ENCODE measurements at places on chromosomes 6 and 20.

- no peak for DNase-seq
These were observed 22.3 kb downstream of the BNIP5 start for GRCh38 chr6:36314221-36315014.

DNA sequence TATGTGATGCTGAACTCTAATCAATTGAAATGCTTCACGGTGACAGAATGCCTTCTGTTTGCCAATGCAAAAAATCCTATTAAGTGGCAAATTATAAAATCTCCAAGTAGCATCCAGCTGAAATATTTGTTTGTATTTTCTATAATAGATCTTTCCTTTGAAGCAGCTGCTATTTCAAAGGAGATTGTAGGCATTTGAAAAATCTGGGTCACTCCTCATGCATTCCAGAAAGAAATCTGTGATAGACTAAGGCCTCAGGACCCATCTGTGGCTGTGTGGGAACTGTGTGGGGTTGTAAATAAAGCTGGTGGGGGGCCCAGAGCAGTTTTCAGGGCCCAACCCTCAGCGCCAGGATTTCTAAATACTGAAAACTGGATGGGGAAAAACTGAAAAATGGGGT lies 216.9 kb upstream of the ARG1 start:
- no peak for DNase-seq

- no peak for DNase-seq
These were observed 26.8 kb upstream of the TCFL5 start for GRCh38 chr20:62888406-62888805.

DNA sequence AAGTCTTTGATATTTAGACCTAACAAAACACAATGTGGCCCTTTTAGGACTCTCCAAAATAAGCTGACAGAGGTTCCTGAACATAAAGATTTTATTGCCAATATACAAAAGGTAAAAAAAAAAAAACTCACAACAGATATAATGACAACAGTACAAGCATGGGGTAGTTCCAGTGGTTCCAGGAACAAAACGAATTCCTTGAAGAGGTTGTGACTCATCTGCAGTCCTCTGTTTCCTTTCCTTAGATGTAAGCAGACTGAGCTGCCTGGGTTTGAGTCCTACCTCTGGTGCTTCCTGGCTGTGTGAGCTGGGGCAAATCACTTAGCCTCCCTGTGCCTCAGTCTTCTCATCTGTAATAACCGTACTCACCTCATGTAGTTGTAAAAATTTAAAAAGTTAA lies 13.3 kb upstream of the CTAGE9 start:
- DNase-seq: no peak

DNA sequence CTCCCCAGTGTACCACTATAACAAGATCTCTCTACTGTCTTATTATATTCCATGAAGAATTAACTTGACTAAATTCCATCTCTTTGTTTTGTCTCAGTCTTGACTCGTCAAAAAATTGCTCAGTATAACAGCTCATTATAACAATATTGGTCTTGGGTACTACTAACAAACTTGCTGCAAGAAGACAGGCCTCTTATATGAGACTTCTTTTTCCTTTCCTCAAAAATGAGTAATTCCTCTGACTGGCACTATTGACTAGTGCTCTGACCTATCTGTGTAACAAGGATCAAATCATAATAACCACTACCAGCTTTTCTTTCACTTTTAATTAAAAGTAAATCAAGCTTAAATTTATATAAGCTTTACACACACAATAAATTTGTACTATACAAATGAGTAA lies 91.3 kb upstream of the THEMIS start:
- DNase-seq: no peak

GRCh38 chr20:8187740-8188139 lies 55.7 kb downstream of the PLCB1 start:
- no peak for DNase-seq

DNA sequence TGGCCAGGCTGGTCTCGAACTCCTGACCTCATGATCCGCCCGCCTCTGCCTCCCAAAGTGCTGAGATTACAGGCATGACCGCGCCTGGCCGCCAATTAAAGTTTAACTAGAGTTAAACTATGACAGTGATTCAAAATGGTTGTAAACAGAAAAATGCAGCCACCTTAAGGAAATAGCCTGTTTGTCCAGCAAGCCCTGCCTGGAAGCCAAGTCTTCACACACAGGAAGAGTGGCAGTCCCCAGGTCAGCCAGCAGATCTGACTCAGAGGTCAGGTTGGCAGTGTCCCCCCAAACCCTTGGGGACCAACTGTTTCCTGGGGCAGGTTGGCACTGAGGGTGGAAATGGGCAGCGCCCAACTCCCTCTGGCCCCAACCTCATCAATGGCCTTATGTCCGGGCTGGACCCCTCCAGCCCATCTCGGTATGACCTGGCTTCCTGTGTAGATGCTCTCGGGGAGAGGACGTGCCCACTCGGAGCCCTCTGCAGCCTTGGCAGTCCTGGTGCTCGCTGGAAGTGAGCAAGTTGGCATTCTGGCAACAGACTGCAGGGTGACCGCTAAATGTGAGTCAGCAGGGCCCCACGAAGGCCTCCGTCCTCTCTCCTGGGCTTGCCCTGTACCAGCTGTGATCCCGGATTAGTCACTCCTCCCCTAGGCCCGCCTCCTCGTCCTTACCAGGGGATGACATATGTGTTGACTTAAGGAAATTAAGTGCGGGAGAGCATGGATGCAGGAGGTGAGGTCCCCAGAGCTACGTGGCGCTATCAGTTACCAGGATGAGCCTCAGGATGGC lies 9.7 kb upstream of the HSP90AB1 start:
- DNase-seq: peak; percentile 82

- DNase-seq: no peak
These were observed 11.4 kb downstream of the RMND1 start for GRCh38 chr6:151440498-151440897.

DNA sequence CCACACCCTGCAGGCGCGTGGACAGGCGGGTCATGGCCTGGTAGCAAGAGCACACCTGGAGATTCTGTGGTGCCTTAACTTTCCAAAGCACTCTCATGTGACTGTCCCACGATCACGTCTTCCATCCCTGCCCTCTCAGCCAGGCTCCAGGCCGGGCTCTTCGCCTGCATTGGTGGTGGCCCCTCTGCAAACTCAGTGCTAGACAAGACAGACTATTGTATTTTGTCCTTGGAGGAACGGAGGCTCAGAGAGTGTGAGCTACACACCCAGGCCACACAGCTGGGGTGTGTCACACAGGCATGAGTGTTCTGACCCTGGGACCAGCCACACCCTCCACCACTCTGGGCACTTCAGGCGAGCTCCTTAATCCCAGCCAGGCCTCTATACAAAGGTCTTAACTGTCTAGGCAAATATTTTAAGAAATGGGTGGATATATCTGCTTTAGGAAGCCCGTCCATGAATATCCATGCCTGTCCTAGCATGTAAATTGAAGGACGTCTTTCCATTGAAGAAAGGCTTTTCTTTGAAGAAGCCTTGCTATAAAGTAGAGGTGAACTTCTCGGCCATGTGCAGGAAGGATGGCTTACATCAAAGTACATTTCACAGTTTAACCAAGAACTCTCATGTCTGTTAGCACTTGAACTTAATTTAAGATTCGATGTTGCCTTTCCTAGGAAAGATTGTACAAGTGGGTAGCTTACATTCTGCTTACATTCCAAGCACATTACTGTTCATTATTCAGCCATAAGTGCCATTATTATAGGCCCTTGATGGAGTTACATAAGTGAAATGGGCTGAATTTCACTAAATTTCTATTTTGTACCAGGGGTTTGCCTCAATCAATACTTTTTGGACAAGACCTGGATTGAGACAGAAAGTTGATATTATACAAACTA lies 263.9 kb downstream of the DLL1 start:
- no peak for DNase-seq

DNA sequence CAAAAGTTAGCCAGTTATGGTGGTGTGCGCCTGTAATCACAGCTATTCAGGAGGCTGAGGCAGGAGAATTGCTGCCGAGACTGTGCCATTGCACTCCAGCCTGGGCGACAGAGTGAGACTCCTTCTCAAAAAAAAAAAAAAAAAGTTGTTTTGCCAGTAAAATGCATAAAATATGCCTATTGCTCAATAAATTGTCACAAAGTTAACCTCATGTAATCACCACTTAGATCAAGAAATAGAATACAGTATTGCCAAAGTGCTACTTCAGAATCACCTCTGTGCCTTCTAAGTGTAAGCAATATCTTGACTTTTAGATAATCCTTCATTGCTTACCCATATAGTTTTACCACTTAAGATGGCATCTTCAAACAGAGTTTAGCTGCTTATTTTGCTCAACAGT lies 80.7 kb downstream of the TRMT11 start:
- no peak for DNase-seq

DNA sequence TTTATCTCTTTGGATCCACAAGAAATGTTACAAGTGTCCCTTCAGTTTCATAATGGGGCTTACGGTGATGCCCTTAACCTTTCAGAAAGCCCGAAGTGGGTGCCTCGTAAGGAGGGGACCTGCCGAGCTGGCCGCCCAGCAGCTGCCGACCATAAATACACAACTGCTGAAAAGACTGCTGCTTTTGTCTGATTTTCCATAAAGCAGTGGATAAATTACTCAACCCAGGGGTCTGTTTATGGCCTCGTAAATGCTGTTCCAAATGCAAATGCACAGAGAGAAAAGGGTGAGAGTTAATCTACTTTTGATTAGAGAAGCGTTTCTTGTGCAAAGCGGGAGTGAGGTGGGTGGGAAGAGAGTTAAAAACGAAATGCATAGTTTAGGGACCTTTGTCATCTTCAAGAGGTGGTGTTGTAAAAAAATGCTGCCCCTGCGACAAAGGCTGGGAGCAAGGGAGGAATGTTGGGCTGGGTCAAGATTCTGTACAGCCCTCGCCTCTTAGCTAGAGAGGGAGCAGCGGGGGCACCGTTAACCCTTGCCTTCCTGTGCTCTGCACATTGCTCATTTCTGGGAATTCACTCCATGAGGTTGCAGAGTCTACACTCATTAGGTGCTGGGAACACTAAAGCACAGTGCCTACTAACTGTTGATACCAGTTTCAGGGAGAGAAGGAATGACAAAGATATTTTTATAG lies 112.0 kb upstream of the MTHFD1L start:
- no peak for DNase-seq

DNA sequence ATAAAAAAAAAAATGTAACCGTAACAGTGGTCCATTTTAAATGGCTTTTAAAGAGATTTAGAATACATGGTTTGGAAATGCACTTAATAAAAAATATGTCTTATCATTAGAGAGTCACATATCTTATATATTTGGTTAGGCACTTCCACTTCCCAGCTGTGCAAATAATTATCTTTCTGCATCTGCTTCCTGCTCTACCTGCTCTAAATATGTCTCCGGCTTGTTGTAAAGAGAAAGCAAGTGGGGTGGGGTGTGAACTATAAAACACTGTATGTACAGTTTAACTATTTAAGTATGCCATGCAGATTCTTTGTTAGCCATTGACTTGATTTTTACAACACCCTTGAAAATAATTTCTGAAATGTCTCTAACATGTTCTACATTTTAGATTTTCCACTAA lies 106.3 kb downstream of the NKAIN2 start:
- no peak for DNase-seq

DNA sequence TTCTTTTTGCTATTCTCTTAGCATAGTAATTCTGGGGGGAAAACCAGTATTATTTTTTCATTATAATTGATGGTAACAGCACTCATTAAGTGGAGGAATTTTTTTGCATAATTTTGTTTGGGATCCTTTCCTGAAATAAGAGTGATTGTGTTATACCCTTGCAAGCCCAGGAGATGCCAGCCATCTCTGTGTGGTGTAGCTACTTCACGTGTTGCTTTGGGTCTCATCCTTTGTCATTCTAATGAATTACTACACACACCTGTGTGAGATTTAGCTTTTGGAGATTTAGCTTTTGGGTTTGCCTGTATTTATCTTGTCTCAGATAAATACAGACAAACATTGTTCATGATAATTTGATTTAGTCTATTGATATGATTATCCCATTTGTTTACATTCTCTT lies 76.5 kb downstream of the SH3BGRL2 start:
- DNase-seq: no peak

DNA sequence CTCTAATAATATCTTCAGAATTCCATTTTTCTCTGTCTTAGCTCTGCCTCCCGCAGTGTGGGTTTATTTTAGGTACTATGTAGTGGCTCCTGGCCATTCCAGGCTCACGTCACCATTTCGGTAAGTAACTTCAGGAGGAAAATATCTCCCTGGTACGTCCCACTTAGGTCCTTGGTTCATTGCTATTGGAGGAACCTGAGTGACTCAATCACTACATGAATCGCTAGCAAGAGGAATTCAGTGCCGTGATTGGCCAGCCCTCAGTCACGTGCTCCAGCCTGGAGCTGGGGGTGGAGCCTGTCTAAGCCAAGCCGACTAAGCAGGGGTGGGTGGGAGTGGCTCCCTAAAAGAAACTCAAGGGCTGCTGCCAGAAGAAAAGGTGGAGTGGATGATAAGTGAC lies 67.3 kb upstream of the E2F3 start:
- no peak for DNase-seq

GRCh38 chr20:44714701-44715498 lies at the start of gene CCN5:
CCN5 (plus strand) TSS chr20:44715369; CDS start chr20:44715391, 22 bp downstream.
- DNase-seq: no peak

DNA sequence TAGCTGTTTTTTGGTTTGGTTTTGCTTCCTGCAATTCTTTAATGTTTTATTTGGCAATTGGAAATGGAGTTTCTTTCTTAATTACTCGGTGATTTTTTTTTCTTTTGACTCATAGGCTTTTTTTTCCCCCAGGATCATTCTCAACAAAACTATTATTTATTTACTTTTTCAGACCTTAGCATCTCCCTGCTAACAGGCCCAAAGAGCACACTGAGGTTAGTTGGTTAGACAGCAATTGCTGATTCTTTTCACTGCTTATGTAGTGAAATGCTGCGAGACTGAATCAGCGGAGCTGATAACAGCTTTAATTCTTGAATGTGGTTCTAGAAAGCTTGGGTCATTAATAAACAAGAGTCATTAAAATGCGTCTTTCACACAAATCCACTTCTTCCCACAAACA lies 79.1 kb upstream of the ZFP64 start:
- no peak for DNase-seq

DNA sequence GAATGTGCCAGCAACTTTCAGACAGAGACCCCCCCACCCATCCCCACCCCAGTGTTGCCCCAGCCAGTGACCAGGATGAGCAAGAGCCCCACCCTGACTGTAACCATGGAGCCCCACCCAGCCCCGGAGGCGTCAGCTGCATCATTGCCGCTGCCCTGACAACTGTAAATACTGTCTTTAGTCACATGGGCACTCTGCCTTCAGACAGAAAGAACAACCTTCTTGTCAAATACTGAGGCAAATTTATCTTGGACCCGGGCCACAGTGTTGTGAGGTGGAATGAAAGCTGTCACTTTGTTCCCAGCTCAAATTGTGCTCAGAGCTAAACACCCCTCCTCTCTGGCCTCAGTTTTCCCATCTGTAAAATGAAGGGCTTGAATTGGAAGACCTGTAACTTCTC lies 23.7 kb downstream of the MOCS3 start:
- no peak for DNase-seq
